Lower lobe of right lung (tissue), 2 donors: ENCODE measurements at places on chromosomes 5 and 9.

DNA sequence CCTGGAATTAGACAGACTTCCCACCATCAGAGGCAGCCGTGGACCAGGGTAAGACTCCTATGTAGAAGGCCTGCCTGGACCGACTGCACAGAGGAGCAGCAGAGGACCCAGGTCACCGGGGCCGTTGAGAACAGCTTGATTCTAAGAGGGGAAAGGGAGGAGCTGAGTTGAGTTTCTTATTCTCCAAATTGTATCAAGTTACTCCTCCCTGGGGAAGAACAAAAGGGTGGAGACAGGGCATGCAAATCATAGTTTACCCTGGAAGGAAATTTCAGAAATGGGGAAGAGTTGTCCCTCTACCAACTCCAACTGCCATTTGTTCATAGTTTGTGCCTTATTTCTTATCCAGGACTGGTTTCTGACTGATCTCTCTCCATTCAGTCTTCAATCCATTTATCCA is 20.9 kb upstream of the SLC31A2 start:
- no peak for DNase-seq

GRCh38 chr9:78122631-78123030 is 91.0 kb upstream of the GNAQ start:
- DNase-seq, result no peak

GRCh38 chr5:29197631-29198454 is 1995.6 kb upstream of the CDH6 start:
- DNase-seq, result no peak

DNA sequence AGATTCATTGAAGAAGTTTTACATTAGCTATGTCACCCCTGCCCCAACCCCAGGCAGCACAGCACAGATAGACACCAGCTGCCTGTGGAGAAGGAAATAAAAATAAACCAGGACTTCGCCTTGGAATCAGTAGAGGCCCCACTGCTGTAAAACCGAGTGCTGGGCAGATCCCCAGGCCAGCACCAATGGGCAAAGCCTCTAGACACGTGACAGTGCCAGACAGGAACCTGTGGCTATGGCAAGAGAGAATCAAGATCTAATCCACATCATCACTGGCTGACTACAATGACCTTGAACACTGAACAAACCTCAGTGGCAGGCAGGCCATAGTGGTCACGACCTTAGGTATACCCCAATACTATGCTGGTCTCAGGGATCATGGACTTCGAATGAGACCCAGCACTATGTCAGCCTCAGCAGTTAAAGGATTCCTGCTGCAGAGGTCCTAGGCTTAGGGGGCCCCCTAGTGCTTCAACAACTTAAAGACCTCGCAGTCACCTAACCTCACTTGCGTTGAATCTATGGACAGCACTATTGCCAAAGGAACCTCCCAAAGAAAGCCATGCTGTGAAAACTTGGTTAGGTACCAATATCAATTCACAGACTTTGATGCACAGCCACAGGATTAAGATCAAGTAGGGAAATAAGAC is 2118.6 kb upstream of the C9orf72 start:
- DNase-seq, result no peak

DNA sequence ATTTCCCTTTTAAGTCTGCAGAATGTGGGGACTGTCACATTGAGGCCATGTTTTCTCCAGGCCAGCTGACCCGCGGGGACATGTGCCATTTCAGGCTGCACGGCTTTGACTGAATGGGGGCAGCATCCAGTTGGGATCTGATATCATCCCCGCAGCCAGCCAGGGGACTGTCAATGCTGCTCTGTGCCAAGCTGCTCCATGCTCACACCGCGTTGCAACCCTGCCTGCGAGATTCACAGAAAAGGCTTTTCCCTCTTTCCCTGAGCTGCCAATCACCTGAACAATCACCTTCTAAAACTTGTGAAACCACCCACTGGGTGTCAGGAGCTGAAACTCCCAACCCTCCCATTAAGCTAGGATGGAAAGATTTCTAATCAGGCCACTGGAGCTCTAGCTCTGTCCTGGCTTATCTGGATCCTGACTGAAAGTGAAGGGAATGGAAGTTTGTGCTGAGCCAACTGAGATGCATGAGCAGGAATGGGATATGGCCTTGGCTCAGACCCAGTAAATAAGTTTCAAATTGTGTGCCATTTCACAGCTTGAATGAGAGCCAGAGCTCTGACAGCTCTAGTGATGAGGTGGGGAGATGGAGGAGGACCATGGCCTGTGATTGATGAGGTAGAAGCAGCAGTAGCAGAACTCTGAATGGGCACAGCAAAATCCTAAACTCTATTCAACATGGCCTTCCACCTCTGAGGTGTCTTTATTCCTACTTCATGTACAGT is 34.5 kb upstream of the ZNF366 start:
- DNase-seq, result no peak

DNA sequence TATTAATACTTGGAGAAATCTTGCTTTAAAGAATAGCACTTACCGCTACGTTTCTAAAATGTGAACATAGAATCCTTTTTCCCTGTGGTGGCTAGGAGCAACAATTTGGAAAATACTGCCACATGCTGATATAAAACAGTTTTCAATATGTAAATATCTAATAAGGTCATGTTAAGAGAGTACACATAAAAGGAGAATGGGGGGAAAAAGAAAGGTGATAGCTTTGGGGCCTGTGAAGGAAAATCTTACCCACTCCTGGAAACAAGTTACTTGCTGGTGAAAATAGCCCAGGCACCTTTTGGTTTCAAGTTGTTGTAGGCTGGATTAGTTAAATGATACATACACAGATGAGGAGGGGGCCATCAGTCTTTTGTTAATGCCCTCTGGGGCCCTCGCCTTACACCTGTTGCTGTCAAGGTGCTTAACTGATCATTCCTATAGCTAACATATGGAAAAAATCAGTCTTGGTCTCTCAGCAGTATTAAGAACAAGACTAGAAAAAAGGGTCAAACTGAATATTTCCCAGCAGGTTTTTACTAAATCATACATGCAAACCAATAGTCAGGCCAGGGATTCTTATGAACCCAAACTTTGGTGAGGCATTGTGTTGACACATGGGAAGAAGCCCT is 24.1 kb downstream of the FYB1 start:
- no peak for DNase-seq

DNA sequence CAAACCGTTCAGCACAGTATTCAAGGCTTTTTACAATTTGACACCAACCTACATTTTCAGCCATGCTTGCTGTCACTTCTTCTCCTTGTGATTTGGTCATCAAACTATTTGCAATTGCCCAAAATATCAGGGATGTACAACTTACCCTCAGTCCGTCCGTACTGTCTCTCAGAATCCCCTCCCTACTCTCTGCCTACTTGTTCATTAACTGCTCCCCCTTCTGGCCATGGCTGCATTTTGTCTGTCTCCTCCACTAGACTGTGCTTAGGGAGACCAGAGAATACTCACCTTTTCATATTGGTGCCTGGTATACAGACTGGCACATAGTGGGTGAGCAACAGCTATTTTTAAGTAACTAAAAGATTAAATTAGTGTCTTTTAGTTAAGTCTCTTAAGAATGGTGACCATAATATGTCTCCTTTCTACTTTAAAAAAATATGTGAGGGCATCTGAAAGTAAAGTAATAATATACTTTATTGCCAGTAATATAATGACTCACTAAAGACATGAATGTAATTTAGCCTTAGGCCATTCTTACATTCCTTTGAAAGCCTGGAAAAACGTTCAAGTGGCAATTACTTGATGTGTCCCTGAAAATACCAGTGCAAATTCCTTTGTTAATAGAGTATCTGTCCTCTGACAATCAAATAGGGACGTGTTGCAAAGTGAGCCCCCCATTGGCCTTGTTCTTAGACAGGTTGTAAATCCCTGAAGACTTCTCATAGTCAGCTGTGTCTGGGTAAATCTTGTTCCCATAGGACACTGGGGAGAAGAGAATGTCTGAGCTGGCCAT is 27.8 kb downstream of the PRLR start:
- DNase-seq, result peak; percentile 52

- DNase-seq, result no peak
Measured at GRCh38 chr5:132143148-132143547, 69.6 kb downstream of the CSF2 start.

DNA sequence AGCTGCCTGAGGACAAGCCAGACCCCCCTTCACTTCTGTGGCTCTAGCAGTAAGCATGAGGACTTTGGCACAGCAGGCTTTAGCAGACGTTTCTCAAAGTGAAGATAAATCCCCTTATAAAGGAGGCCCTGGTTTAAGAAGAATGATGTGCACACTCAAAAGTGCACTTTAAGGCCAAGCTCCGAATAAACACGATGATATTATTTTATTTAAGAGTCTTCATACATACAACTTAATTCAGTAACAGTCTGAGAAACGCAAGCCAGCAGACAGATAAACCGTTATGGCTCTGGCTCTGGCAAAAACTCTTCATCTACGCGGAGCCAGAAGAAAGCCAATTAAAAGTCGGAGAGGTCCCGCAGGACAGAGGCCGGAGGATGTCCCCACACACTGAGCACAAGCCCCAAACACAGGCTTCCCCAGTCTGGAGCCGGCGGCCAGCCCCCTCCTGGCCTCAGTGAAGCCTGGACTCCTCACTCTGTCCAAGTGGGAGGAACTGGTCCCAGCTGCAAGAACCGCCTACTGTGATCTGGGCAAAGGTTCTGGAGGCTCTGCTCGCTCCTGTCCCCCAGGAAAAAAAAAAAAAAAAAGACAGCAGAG is 44.6 kb downstream of the ADAMTS2 start:
- DNase-seq, result no peak

DNA sequence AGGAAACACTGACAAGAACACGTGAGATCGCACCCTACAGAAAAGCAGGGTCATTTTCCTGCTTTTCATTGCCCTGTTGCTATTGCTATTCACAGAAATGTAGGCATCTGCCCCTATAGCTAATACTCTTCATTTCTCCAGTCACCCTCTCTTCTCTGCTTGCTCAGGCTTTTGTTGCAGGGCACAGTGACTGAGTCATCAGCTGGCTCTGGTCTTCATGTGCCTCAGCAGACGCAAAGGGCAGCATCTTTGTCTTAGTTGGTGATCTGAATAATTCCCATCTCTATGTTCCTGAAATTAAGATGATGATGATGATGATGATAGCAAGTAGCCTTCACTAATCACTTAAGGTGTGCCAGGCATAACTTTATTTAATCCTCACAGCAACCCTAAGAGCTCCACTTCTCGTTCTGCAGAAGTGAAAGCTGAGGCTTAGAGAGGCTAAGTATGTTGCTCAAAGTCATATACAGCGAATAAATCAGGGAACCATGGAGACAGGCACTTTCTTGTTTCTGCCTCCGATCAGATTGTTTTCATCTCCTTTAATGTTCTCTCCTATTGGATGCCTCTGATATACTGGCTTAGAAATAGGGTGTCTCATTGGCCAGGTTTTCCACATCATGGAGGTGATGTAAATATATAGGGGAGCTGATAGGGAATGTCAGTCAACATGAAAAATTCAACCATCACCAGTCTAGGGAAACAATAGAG is 133.0 kb upstream of the STK32A start:
- no peak for DNase-seq

GRCh38 chr5:58261605-58262004 is 198.3 kb downstream of the PLK2 start:
- DNase-seq, result no peak

- no peak for DNase-seq
Measured at GRCh38 chr9:86036555-86036954, 62.8 kb downstream of the GOLM1 start.

- no peak for DNase-seq
Measured at GRCh38 chr9:111898331-111899096, 1.9 kb downstream of the UGCG start.

DNA sequence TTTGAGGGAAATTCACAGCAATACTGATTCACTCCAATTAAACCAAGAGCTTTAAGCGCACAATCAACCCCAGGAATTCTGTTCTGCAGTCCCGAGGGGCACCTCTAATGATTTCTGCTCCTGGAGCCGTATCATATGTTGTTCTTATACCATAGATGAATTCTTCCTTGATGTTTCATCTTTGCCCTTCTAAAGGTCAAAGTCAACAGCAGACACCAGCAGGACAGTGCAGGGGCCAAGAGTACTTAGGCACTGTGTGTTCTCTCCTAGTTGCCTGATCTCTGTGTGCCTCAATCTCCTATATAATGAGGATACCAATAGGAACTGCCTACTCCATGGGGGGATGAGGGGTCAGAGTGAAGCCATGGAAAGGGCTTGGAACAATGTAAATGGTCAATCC is 16.5 kb downstream of the EPB41L4B start:
- DNase-seq, result no peak

DNA sequence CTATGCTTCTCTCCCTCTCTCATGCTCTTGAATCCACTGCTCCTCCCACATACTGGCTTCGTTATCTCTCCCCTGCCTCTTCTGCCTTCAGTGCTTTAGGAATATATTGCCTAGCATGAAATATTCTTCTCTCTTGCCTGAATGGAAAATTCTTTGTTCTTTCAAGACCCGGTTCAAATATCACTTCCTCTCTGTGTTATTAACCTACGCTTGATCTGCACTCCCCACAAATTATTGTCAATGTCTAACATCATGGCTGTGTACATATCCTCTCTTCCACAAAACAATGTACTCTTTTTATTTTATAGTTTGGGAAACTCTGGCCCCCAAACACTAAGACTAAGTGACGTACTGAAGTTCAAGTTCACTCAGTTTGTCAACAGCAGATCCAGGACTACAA is 211.0 kb downstream of the SEC61B start:
- DNase-seq, result no peak

DNA sequence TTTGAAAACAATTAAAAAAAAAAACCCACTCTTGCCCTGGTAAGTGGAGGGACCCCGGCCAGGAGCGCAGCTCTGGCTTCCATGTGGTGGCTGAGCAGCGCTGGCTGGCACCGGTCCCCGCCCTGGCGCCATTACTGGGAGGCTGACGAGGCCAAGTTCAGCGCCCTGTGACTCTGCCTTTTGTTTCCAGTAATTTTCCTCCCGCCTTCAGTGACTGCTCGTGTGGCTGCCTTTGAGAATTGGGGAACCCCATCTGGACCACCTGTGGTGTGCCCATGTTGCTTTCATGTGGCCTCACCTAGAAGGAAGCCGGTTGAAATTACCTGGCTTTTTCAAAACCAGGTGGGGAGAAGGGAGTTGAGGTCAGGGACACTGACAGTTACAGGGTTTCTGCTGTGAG is 136.1 kb downstream of the GAPVD1 start:
- no peak for DNase-seq

DNA sequence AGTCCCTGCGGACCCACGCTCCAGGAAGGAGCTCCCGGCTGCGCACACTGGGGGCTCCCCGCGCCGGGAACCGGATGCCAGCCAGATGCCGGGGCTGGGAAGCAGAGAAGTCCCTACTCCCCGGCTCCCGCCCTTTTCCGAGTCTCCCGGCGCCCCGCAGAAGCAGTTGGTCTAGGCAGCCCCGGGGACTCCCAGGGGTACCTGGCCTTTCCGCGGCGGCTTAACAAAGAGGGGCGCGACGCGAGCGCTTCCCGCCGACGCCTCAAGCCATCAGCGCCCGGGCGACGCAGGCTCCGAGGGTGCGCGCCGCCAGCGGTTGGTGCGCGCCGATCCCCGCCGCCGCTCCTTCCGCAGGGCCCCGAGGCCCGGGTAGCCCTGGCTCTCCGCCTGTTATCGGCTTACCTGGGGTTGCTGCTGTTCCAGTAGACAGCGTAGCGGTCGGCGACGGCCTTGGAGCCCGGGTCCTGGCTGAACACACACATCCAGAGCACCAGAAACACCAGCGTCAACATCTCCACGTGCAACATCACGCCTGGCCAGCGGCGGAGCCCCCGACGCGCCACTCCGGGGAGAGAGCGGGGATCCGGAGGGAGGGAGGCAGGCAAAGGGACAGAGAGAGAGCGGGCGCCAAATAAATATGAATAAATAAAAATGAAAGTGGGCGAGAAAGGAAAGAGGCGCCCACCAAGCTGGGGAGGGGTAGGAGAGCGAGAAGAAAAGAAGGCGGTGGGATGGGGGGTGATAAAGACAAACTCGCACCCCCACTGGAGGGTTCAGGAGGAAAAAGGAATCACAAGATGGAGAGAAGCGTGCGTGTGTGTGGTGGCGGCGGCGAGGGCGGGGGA is 428 bp downstream of the EFNA5 start:
- DNase-seq, result peak; percentile 51
